Activated CD4-positive, alpha-beta memory T cell treated with anti-CD3 and anti-CD28 coated beads for 36 hours (primary cell): ENCODE measurements at places on chromosomes 4 and X. TPM values are rescaled to one million over a fixed set of nuclear protein-coding genes. Genes with fewer than 3 reads are reported as not detected.

- no peaks in the 10 kb centered on the region for H3K36me3 ChIP-seq
- no peak overlapping the region for H3K4me3 ChIP-seq
- H3K27ac ChIP-seq, result no peak overlapping the region
- no peaks in the 10 kb centered on the region for H3K27me3 ChIP-seq
- no peak for DNase-seq
Measured at GRCh38 chr4:31094474-31094873, 374.3 kb downstream of the PCDH7 start.

- H3K27me3 ChIP-seq, result no peaks in the 10 kb centered on the region
- no peak for DNase-seq
- no peaks in the 10 kb centered on the region for H3K4me1 ChIP-seq
- H3K27ac ChIP-seq, result no peak overlapping the region
- H3K4me3 ChIP-seq, result no peak overlapping the region
Measured at GRCh38 chrX:39519030-39519488, 578.7 kb downstream of the BCOR start.

- H3K4me1 ChIP-seq, result peaks cover 56% of the 10 kb centered on the region
- peaks cover 32% of the 10 kb centered on the region for H3K36me3 ChIP-seq
- peak overlapping the region; percentile 82 for H3K4me3 ChIP-seq
- H3K27ac ChIP-seq, result peak overlapping the region; percentile 93
Measured at GRCh38 chr4:182916483-182917181, 554 bp downstream of the DCTD start.

DNA sequence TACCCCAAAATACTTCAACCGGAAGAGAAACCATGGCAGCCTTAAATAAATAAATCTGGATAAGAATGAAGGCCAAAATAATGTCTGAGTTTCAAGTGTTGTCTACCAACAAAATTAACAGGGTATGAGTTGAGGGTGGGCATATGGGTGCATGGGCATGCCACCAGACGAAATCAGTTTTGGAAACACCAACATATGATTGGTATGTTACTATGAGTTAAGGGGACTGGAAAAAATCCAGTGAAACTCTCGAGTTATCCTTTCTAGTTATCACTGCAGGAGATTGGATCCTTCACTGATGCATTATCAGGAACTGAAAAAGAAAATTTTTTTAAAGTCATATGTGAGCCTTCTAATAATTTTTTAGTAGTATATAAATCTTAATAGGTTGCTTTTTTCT is 32.4 kb downstream of the NOCT start:
- no peak overlapping the region for H3K4me3 ChIP-seq
- no peak overlapping the region for H3K27ac ChIP-seq
- DNase-seq, result no peak
- H3K27me3 ChIP-seq, result no peaks in the 10 kb centered on the region
- peaks cover 5% of the 10 kb centered on the region for H3K4me1 ChIP-seq

DNA sequence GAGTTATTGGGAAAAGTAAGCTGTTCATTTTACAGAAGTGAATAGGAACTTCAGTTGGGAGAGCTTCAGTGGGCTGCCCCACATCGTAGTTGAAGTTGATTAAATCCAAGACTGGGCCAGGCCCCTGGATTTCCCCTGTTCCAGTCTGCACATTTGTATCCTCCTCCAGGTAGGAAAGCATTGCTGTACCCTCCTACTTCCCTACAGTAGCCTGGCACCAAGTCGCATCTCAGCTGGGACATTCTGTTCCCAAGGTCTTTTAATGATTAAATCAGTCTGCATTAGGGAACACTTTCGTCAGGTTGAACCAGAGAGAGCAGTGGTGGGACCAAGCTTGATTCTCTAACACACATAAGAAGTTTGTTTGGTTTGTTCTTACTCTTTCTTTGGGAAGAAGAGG is 165.8 kb upstream of the PPARGC1A start:
- no peak for DNase-seq
- no peaks in the 10 kb centered on the region for H3K27me3 ChIP-seq
- no peaks in the 10 kb centered on the region for H3K4me1 ChIP-seq
- no peaks in the 10 kb centered on the region for H3K36me3 ChIP-seq
- no peak overlapping the region for H3K27ac ChIP-seq
- no peak overlapping the region for H3K4me3 ChIP-seq

Gene SOWAHD
- 0.55 TPM for total RNA-seq

Gene ARMCX2
- total RNA-seq, result 9.7 TPM
